Stimulated activated CD4-positive, alpha-beta T cell treated with anti-CD3 and anti-CD28 coated beads, Interleukin-1b, Interleukin-23, amount 100 ng/mL, for 48 hours (primary cell): ENCODE measurements at places on chromosomes 1 and 21.
A peak's percentile ranks its signal among the peaks of the same experiment; 100 is the strongest.

DNA sequence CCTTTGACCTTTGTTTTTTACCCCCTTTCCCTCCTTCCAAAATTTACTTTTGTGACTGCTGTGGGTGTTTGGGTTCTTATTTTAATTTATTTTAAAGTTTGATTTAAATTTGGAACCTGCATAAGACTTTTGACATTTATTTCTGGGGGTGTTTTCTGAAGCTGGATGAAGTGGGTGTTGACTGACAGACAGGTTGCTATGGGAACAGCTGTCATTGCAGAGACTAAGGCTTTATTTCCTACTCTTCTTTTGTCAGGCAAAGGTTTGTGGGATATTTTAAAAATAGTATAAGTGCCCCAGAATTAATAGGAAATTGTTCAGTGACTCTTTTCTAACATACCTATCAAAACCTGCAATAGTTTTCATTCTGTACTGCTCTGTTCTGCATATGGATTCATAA lies 290.8 kb upstream of the ESRRG start:
- no peak for DNase-seq

DNA sequence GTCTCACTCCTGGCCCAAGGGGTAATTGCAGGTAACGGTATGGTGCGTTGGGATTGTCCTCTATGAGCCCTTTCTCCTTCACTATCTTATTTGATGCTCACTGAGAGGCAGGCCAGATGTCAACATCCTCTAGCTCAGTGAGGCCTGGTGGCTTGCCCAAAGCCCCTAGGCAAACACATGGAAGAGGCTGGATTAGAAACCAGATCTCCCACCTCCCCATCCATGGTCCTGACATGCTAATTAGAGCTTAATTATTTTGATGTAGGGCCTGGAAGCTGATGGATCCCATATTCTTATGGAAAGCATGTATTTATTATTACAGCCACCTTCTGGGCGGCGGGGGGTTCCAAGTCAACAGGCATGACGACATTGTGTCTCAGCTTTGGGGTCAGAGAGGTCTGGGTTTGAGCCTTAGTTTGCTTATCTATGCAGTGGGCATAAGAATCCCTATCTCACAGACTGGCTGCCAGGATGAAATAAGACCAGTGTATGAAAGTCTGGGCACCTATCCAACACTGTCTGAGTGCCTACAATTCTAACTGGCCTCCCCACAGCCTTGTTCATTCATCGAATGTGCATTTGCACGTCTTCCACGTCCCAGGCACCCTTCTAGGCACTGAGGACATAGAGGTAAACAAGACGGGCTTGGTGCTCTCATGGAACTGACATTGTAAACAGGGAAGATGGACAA lies 6.2 kb downstream of the SMPDL3B start:
- DNase-seq: no peak

- no peak for DNase-seq
Observed at GRCh38 chr1:207058878-207059867, 6.1 kb downstream of the PFKFB2 start.

DNA sequence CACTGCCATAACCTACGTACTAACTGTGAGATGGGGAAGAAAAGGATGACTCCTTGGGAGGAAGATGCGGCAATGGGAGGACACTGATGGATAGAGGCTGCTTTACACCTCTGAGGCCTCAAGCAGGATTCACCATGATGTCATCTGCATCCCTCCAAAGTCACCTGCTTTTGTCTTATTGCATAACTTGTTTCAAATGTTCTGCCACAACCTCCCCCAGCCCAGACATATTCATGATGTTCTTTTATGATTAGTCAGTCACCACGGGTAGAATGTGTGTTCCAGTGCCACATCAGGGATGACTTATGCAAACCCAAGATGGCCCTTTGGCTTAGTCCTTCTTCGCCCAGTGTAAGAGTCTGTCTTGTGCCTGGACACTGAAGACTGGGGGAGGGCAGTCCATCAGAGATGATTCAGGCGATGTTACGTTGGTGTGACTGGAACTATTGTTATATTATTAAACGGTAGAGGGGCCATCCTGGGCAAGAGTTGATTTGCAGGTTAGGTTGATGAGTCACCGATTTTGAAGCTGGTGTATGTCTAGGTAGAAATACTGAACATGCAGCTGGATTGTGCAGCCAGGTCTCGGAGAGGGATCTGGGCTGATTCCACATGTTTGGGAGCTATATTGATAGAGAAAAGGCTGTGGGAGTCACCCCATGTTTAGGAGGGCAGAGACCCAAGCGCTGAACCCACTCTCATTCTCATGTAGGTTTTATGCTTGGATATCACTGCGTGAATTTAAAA lies 32.6 kb downstream of the RYR2 start:
- no peak for DNase-seq

GRCh38 chr1:52026278-52026677 lies 7.3 kb downstream of the KTI12 start:
- no peak for DNase-seq

GRCh38 chr1:90986953-90987352 lies 34.9 kb downstream of the ZNF644 start:
- DNase-seq: no peak

DNA sequence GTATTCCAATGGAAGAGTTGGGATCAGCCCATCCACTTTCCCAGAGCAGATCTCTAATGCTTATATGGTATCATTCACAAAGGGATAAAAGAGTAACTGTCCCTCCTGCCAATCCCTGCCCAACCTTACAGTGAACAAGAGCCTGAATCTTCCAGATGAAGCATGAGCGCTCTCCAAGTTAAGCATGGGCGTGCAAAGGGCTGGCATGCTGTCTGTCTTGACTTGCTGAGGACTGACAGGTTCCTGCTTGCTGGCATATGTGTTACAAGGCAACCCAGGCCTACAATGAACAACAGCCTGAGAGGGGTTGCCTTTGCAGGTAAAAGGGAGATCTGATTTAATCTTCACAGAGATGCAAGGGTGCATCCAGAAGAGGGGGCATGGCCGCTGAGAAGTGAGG lies 155.6 kb upstream of the SOD1 start:
- no peak for DNase-seq

DNA sequence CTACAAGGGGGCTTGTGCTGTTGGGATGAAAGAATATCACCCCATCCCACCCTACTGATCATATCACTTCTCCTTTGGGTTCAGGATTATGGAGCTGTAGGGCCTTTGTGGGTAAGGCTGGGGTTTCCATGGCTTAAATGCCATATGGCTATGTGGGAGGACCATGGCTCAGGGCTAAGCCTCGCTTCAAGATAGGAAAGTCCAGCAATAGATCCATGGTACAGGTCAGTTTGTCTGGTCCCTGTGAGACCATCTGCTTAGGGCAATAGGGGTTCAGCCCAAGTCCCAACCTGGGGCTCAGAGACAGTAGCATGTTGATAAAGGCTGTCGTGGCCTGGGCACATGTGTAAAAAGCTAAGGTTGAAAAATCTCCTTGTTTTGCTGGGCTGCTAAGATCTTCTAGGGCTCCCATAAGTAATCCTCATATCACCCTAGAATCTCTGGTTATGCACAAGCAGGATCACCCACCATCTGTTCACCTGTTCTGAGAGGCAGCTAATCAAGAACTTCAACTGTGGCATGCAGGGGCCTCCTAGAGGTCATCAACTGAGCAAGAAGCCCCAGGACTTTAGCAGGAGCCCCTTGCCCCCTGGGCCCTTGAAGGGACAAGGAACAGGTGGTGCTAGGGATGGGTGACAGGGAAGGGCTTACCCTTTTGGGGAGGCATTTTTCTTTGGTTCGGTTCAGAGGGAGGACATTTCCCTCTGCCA lies 66.5 kb downstream of the UBE2T start:
- no peak for DNase-seq

DNA sequence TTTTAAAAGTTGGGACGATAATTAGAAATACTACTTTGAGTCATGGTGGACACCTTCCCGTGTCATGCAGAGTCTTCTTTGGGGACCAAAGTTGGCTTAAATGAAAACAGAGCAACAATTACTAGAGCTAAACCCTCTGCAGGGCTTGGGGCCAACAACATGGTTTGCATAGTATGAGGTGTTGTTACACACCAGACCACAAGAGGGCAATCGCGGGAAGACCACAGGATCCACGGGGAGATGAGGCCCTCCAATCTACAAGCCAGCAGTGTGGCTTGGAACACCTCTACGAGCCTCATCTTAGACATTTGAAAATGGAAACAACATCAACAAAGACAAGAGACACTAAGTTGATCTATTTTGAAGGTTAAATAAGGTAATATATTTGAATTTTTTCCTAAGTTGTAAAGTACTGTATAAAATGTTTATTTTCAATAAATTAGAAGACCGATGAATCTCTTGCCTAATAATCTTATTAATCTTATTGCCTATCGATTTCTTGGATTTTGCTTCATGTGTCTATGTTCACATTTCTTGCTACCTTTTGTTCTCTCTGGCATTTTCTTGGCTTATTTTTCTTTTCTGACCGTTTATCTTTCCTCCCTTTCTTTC lies 8.2 kb upstream of the SMCP start:
- peak; percentile 58 for DNase-seq

DNA sequence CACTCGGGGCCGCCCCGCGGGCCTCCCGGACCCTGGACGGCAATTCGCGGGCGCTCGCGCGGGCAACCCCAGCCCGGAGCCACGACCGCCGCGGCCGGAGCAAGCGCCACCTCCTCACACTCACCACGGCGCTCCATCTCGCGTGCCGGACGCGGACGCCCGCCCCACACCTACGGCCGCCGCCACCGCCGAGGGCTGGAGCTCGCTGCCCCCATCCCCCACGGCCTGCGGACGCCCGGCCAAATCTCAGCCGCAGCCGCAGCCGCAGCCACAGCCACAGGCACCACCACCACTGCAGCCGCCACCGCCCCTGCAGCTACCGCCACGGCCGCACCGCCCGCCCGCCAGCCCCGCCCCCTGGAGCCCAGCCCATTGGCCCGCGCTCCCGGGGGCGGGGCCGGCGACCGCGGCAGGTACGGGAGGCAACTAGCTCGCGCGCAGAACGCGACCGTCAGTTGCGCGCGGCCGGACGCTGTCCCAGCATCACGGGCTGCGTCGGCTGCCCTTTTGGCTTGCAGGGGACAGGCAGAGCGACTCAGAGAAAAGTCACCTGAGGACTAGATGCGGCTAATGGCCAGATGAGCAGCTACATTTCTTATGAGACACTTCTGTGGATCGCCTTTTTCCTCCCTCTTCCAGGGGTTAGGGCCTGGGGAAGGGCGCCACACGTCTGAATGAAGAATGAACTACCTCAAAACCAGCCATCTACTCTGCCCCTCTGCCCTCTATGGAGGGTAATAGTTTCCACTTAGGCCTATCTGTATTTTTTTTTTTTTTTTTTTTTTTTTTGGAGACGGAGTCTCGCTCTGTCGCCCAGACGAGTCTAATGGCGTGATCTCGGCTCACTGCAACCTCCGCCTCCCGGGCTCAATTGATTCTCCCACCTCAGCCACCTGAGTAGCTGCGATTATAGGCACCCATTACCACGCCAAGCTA lies at the start of gene ARHGAP29:
TSS of gene ARHGAP29 (minus strand) at position 294 of the 936 bp plus-strand sequence. CDS start 5,973 bp downstream, outside the sequence.
- peak; percentile 57 for DNase-seq
